ENCODE measurements at places on chromosomes 3 and 15.

GRCh38 chr15:66704803-66705153 is 2.7 kb downstream of the SMAD6 start:
- no peak for DNase-seq

GRCh38 chr3:101141135-101141534 is 147.9 kb upstream of the ABI3BP start:
- no peak for DNase-seq

- no peak for DNase-seq
Observed at GRCh38 chr3:114452256-114452655, 158.4 kb downstream of the TIGIT start.

GRCh38 chr3:177320765-177321247 is 123.5 kb upstream of the TBL1XR1 start:
- peak; percentile 55 for DNase-seq

- no peak for DNase-seq
Observed at GRCh38 chr15:73694419-73694818, 10.2 kb downstream of the CD276 start.

- no peak for DNase-seq
Observed at GRCh38 chr3:150451329-150452048, 43.4 kb downstream of the TSC22D2 start.

DNA sequence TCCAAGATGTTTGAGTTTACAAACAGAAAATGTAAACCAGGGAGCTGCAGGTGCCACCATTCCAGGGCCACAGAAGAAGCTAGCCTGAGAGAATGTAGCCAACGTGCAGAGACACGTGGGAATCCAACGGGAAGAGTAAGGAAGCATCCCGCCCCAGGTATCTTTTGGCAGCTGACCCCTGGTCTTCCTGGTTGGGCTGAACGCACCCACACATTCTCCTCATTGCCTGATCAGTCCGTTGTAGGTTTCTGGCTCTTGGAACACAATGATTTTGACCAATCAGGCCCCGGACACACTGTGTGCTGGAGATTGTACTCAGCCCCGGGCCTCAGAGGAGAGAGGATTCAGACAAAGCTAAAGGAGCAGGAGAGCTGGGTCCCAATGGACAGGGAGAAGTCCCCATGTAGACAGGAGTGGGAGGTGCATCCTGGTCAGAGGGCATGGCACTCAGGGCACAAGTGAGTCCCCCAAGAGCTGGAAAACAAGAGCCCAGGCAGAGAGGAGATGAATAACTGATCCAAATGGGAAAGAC is 102.3 kb downstream of the TPRA1 start:
- no peak for DNase-seq

DNA sequence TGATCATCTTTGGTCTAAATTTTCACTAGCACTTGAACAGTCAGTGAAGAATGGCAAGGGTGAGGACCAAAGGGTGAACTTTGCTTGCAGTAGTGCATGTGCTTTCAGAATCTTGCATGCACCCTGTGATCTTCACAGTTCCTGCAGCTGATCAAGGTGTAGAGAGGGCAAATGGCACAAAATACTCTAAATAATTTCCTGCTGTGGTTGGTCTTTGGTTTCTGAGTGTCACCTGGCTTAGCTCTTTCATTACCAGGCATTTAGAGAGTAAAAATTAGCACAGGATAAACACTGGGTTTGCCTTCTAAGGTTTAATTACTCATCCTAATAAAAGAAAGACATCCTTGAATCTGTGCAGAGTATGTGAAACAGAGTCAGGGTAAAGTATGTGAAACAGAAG is 11.4 kb downstream of the TIPARP start:
- DNase-seq = no peak

DNA sequence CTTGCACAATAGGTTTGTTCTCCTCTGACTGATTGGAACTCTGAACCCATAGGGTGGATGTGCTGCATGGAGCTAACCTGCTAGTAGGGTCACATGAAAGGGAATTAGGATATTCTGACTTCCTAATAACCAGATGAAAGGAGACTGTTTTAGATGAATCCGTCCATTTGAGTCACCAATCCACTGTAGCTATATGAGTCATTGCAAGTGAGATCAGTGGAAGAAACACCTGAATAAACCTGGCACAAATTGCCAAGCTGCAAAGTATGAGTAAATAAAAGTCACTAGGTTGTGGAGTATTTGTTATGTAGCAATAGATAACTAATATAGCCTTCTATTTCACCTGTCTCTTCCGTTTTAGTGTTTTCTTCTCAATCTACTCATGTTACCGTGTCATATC is 584.4 kb downstream of the PDCD6IP start:
- DNase-seq = no peak

- DNase-seq = no peak
Observed at GRCh38 chr15:48119277-48119676, 1.5 kb upstream of the SLC24A5 start.

DNA sequence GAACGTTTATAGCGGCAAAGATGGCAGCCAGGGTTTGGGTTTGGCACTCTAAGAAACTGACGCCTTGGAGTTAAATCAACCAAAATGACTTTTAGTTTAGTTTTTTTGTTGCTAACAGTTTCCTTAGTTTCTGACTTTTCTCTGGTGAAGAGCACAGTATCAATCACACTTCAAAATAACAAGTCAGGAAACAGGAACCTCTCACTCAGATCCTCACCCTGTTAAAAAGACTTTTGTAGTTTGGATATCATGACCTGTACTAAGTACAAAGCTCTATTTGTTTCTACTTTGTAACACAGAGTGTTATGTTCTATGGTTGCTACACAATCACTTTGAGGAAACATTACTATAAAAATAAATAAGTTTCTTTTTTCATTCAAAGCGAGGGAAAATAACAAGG is 51.1 kb downstream of the ATP10A start:
- no peak for DNase-seq

- DNase-seq = no peak
Observed at GRCh38 chr15:99310745-99311144, 59.5 kb downstream of the LRRC28 start.

GRCh38 chr3:192413461-192413860 is 313.9 kb downstream of the FGF12 start:
- no peak for DNase-seq

GRCh38 chr3:9249273-9250192 is at the start of gene SRGAP3:
SRGAP3 (minus strand) TSS chr3:9249646; CDS start chr3:9248951, 695 bp downstream.
- peak; percentile 88 for DNase-seq

- no peak for DNase-seq
Observed at GRCh38 chr3:194711286-194711685, 25.6 kb downstream of the FAM43A start.

Measured in germinal center (tissue), 1 donor.